CD8-positive, alpha-beta T cell (primary cell): ENCODE measurements at places on chromosomes 7 and 10. TPM values are rescaled to one million over a fixed set of nuclear protein-coding genes. Genes with fewer than 3 reads are reported as not detected.

Gene JCAD
- total RNA-seq, result not detected

Gene ASAH2B
- 0.95 TPM for total RNA-seq

Gene CTAGE8
- total RNA-seq, result 1.1 TPM

- no peak for DNase-seq
Measured at GRCh38 chr7:20021066-20021465, 196.1 kb downstream of the MACC1 start.

GRCh38 chr10:8065651-8066050 is 11.2 kb downstream of the GATA3 start:
- no peak for DNase-seq

GRCh38 chr7:24727154-24728120 is 29.8 kb downstream of the GSDME start:
- no peak for DNase-seq

GRCh38 chr10:61765176-61766087 is 102.7 kb downstream of the CABCOCO1 start:
- DNase-seq, result no peak

DNA sequence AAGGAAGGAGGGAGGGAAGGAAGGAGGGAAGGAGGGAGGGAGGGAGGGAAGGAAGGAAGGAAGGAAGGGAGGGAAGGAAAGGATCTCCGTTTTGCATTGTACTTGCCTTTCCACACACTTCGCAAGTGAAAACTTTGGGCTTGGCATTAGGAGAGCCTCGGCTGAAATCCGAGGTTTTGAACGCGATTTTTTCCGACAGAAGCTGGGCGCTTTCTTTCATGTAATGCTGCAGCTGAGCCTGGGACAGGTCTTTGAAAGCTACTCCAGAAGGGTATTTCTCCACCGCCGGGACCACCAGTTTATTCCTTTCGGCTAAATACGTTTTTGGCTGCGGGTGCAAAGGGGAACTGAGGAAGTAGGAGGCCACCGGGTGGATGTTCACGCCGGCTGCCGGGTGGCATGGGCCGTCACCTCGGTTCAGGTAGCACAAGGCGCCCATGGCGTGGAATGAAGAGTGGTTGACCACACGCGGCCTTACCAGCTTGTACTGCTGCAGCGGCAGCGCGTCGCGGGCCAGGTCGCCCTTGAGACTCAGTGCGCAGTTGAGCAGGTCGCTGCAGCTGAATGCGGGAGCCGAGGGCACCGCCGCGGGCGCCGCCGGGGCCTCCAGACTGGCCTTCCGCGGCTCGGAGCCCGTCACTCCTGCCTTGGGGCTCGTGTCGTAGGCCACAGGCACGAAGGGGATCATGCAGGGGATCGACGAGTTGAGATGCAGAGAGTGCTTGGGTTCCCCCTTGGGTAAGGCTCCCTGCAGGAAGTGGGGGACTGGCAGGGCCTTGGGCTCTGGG is 825 bp downstream of the FEZF1 start:
- DNase-seq, result no peak

GRCh38 chr10:14705548-14706230 is 69.0 kb downstream of the FAM107B start:
- no peak for DNase-seq

DNA sequence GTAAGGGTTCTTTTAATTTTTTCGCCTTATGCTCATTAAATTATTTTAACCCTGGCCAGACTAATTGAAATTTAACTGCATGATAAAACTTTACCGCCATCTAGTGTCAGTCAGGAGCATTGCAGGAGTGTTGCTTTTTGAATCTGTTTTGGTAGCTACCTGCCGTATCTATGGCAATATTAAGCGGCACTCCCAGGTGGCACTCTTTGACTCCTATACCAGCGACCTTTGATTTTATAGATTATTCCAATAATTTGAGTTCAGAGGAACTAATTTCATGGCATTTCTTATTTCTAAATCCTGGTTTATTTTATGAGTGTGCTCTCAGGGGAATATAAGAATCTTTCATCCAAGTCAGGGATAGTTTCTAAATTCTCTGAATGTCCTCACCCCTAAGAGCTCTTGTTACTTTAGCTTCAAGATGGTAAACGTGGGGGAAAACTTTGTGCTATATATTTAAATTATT is 198.9 kb downstream of the REEP3 start:
- peak; percentile 13 for DNase-seq
